ENCODE measurements at places on chromosomes 1 and 21.

- no peak for DNase-seq
These were observed 117.1 kb upstream of the SPAG17 start for GRCh38 chr1:118302145-118302544.

GRCh38 chr21:28111151-28111619 lies 881.5 kb downstream of the LTN1 start:
- no peak for DNase-seq

GRCh38 chr1:94698356-94698755 lies 121.8 kb upstream of the SLC44A3 start:
- no peak for DNase-seq

GRCh38 chr1:15848143-15848928 lies 829 bp downstream of the SPEN start:
- DNase-seq = peak; percentile 25

DNA sequence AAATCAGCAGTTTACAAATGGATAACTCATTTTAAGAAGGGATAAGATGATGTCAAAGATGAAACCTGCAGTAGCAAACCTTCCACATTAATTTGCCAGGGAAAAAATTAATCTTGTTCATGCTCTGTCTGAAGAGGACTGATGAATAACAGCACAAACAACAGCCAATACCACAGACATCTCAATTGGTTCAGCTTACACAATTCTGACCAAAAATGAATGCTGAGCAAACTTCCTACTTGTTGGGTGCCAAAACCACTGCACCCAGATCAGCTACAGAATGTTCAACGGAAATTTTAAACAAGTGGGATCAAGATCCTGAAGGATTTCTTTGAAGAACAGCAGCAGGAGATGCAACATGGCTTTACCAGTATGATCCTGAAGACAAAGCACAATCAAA lies 98.3 kb downstream of the COQ8A start:
- DNase-seq = no peak

DNA sequence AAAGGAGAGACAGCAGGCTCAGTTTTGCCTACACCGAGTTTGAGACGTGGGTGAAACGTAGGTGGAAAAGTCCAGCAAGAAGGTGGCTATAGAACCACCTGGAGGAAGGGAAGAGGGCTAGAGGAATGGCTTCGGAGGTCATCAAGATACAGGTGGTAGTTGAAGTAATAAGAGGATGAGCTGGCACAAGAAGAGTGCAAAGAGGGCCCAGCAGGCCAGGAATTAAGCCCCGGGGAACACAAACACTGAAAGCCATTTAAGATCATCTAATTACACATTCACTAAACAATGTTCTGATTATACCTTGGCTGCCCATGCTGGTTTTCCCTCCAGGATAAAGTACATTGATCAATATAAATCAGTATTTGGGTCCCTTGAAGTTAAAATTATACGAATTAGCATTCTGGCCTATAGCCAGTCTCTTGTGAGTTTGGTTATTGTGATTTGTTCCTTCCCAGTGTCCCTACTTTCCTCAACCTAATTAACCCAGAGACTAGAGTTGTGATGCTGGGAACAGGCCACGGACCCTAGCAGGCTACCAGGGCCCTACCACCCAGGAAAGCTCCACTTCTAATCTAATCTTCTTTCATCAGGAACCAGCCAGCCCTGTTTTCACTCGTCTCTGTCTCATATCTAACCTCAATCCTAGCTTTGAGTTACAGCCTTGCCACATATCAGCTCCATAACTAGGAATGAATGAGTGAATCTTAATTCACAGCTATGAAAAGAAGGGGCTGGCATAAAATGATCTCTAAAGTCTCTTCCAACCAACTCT lies 26.4 kb upstream of the PPP1R15B start:
- no peak for DNase-seq

GRCh38 chr21:42409366-42409765 lies 5.7 kb downstream of the UBASH3A start:
- DNase-seq = no peak

- DNase-seq = no peak
These were observed 1577.4 kb downstream of the KCNT2 start for GRCh38 chr1:195030793-195031192.

DNA sequence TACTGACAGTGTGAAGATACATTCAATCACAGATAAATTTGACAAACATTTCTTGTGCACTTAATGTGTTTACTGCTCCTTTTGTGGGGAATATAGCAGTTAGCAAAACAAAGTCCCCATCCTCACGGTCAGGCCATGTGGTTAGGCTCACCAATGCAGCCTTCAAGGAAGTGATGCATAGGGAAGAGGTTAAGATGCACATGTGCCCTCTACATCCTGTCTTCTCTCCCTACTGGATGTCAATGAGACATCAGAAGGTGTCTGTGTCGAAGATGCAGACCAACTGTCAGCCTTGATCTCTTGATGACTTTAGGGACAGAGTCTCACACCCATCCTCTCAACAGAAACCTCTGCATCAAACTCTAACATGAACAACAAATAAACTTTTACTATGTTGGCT lies 78.7 kb downstream of the FH start:
- DNase-seq = no peak

- DNase-seq = no peak
These were observed 43.2 kb downstream of the RCSD1 start for GRCh38 chr1:167673265-167673664.

DNA sequence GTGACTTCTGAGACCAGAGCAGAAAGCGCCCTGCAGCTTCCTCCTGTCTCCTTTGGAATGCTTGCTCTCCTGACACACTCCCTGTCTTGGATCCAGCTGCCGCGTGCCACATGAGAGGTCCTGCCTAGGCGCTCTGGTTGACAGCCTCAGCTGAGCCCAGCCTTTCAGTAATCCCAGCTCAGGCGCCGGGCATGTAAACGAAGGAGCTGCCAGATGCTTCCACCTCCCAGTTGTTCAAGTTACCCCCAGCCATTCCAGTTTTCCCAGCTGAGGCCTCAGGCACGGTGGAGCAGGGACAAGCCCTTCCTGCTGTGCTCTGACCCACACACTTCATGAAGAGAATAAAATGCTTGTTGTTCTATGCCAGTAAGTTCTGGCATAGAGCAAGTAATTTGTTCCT lies 14.3 kb upstream of the CD34 start:
- no peak for DNase-seq

DNA sequence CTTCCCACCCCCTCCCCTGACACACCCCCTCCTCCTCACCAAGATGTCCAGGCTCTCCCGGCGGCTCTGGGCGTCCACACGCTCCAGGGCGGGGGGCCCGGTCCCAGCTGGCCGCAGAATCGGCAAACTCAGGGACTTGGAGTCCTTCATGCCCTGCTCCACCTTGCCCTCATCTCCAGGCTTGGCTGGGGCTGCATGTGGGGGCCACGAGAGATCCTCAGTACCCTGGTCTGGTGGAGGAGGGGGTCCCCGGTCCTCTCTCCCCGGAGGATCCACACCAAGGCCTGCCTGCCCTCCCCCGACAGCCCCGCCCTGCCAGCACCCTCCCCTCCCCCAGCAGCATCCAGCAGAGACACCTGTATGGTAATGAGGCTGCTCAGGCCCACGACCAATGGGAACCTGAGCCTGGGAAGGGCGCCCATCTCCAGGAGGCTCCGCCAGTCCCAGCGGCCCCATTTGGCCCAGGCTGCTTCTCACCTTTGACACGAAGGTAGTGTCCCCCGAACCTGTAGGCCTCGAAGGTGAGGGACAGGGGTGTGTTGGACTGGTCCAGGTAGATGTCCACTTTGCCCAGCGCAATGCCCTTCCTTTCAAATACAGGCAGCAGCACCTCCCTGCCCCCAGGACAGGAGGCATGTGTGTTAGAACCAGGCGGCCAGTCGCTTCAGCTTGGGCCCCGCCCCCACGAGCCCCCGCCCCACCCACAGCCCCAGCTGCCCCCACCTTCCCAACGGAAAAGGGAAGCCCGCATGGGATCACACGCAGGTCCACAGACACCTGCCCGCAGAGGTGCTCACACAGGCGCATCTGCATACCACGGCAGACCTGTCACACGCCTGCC lies 8.2 kb upstream of the TNFRSF25 start:
- DNase-seq = no peak

GRCh38 chr1:156522443-156522970 lies 21.9 kb upstream of the MEF2D start:
- DNase-seq = no peak

- no peak for DNase-seq
These were observed 252.7 kb downstream of the TTLL7 start for GRCh38 chr1:83746234-83746633.

DNA sequence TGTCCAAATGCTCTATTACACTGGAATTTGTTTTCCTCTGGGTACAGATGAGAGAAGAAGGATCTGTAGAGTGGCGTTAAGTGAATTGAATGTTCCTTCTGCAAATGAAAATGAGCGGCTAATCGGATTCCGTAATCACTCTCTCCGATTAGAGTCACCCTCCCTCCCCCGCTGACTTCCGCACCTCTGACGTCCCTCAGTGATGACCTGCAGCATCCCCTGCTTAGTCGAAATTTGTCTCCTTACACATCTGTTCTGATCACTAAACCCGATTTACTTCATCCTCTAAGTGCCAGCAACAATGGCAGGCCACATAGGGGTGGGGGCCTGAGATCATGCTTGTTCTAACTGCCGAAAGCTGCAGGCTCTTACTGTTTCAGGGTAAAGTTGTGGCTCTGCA lies 378.7 kb downstream of the SEC16B start:
- DNase-seq = no peak

GRCh38 chr1:109112056-109112651 lies 1.8 kb upstream of the ELAPOR1 start:
- peak; percentile 45 for DNase-seq

- DNase-seq = no peak
These were observed 402.7 kb upstream of the BRINP3 start for GRCh38 chr1:190880352-190880751.

DNA sequence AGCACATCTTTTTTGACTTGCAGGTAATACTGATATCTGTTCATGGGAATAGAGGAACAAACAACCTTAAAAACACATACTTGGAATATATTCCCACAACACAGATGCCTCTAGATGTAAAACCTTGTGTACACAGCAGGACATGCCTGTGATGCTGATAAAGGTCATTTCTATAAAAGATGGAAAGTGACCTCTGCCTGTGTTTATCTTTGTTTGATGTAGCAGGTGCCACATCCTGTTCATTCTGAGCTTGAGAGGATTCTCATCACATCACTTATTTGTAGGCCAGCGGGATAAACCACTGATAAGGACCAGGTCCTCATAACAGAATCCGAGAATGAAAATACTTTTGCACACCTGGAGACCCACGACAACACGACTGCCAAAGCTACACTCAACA lies 133.7 kb downstream of the SMYD2 start:
- no peak for DNase-seq

GRCh38 chr1:40630488-40631223 lies 34.8 kb downstream of the RIMS3 start:
- no peak for DNase-seq

DNA sequence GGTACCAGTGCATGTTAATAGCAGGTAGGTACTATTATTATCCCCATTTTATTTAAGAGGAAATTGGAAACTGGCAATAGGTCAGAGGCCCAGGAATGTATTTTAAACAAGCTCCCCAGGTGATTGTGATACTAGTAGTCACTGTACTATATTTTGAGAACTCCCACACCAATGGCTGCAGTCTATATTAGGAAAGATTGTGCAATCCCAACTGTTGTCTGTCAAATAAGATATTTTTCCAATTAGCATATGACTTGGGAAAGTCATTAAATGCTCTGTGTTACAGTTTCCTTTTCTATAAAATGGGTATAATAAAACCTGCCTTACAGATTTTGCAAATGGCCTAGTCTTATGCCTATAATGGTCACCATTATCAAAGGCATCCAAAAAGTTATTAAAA lies 94.2 kb upstream of the DMRTA2 start:
- no peak for DNase-seq

DNA sequence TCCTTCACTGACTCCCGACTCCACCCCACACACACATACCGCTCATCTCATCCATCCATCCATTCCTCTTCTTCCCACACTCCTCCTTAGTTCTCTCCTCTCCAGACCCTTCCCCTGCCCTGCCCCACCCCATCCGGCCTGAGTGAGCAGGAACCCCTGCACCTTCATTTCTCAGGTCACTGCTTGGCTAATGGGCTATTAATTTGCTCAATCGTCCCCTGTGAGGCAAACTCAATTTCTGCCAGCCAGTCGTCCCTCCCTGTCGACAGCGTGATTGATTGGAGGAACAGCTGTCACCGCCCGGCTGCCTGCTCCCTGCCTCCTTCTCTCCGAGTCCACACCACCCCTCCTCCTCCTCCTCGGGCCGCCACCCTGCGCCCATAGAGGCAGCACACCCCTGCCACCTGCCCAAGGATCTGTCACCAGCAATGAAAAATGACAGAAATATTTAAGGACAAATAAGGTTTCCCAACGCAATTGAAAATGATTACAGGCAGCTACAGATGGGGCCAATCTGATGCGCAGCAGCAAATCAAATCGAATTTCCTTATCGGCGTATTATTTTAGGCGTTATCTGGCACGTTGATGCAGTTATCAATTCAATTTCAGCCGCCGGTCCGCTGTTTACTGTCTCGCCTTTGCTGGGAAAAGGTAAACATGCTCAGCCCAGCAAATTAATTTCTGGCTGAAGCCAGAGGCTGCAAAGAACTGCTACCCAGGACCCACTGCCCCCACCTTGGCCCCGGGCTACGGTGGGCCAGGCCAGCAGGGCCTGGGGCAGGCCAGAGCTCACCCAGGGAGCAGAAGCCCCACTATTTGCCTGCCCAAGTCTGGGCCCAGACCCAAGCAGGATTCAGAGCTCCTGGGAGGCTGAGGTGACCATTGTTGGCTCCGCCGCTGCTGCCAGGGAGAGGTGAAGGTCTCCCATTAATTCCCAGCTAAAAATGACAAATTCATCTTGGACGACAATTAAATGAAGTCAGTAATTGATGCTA lies 71.3 kb downstream of the TMEM53 start:
- no peak for DNase-seq

DNA sequence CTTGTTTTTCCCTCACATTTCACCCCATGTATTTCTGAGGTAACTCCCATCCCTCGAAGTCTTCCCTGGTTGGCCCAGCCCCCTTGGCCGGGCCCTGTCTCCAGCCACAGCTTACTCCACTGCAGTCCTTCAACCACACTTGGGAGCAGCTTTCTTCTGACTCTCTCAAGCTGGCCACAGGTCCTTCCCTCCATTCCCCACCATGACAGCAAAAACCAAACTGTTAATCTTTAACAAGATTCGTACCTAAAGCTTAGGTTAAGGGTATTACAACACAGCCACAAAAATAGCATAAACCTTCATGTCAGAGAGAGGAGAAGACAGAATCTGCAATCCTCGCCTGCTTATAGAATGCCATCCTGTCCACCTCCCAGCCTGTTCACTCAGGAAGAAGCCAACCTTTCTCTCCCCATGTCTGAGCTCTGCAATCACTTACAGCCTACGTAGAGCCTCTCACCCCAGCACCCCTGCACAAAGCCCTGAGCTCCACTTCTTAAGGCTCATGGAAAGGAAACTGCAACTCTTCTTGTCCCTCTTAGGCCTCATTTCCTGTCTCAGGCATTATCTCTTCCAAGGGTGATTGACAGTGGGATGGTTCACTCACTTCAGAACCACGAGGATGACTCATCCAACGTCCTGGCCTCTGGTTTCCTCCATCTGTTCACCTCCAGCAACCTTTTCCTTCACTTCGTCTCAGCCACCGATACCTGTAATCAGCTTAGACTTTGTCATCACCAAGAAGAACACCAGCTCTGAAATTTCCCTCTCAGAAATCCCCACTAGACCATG lies 72.8 kb downstream of the CD2 start:
- peak; percentile 69 for DNase-seq

- DNase-seq = no peak
These were observed 5.4 kb downstream of the NECTIN4 start for GRCh38 chr1:161083748-161084596.
